NCI-H526 treated with DMSO at 0.1 percent for 48 hours (cell line): ENCODE measurements at places on chromosomes 2 and 18.

DNA sequence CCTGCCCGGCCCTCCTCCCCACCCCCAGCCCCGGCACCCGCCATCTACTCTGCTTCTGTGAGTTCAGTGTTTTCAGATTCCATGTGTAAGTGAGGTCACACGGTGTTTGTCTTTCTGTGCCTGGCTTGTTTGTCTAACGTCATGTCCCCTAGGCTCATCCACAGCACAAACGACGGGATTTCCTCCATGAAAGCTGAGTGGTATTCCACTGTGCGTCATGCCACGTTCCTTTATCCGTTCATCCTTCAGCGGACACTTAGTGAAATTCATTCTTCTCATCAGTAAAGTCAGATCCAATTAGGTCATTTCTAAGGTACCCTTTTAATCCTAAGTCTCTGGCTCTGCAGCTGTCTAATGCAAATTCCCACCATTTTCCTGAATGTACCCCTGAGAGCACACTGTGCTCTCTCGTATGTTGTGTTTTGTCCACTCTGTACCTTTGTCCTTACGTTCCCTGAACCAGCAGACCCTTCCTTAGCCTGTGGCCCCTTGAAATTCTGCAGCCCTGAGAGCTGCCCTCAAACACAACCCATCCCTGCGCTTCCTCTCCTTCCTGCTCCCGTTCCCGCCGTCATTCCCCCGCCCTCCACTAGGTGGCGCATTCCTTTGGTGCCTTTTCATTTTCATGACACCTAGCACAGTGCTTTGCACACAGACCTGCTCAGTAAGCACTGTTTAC, 44.1 kb downstream of the TRAPPC12 start:
- DNase-seq = no peak

- no peak for DNase-seq
Observed at GRCh38 chr2:170739507-170740046, 24.4 kb downstream of the SP5 start.

GRCh38 chr2:64419596-64420165, 34.3 kb upstream of the LGALSL start:
- no peak for DNase-seq

DNA sequence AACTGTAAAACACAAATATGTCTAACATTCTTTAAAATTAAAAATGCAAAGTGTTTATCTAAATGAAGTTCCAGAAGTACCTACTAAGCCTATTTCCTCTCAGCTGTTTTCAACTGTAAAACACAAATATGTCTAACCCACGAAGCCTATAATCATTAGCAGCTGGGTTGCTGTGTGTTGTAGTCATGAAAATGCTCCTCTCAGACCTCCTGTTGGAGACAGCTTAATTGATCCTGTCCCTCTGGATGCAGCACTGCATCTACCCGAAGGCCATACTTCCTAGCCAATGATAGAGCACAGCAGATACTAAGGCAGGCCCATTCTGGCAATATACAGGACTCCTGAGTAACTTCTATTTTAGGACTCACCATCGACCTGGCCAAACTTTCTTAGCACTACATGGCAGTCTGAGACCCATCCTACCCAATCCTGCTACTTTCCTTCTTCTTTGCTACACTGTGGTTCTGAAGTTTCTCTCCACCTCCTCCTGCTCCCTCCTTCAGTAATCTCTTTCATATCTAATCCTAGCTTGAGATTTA, 92.5 kb upstream of the RBBP8 start:
- no peak for DNase-seq

- no peak for DNase-seq
Observed at GRCh38 chr2:86302320-86302719, 35.1 kb downstream of the REEP1 start.

DNA sequence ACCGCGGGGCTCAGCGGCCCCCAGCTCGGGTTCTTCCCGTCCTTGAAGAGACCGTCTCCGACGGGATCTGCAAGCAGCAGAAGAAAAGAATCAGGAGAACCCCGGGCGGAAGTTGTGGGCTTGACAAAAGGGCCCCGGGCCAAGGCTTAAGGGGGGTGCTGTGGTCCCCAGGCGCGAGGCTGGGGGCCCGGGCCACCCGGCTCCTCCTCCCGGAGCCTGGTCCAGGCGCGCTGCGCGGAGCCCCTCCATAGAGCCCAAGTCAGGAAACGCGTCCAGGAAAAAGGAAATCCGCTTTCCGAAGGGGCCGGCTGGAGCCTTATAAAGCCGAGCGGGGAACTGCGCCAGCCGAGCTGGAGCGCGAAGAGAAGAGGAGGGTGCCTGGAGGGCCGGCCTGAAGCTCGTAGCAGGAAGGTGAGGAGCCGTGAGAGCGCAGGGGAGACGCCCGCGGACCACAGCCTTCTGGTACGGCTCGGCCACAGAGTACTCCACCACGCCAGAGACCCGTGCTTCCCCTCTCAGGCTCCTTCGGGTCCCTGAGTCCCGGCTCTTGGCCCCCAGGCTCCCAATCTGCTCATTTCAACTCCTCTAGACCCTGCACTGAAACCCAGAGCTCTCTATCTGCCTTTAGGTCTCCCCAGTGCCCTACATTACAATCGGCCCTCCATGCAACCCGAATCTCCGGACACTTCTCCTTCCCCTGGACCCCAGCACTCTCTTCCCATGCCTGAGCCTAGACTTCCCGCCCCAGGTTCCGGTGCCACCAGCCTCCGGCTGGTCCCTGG, 554 bp downstream of the FEV start:
- DNase-seq = peak; percentile 39

- DNase-seq = no peak
Observed at GRCh38 chr2:134431838-134432434, 178.1 kb downstream of the MGAT5 start.

- peak; percentile 54 for DNase-seq
Observed at GRCh38 chr2:136126021-136126420, 8.1 kb upstream of the CXCR4 start.

GRCh38 chr2:228902176-228902575, 368.9 kb downstream of the PID1 start:
- DNase-seq = no peak

- no peak for DNase-seq
Observed at GRCh38 chr18:13375302-13376255, 157.0 kb downstream of the LDLRAD4 start.

DNA sequence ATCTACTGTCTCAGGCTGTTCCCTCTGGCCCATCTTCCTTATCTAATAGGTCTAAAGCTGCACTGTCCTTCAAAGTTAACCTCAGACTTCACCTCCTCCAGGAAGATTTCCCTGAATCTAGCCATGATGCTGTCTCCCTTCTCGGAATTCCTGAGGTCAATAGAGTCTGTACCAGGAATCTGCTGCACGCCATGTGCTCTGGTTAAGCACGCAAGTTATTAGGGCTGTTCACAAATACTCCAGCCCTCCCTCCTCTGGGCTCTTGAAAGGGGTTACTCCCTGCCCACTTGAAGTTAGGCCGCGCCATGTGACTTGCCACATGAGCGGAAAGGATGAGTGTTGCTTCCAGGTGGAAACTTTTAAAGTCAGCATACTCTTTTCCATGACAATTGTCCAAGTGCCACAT, 43.6 kb downstream of the MCFD2 start:
- no peak for DNase-seq

DNA sequence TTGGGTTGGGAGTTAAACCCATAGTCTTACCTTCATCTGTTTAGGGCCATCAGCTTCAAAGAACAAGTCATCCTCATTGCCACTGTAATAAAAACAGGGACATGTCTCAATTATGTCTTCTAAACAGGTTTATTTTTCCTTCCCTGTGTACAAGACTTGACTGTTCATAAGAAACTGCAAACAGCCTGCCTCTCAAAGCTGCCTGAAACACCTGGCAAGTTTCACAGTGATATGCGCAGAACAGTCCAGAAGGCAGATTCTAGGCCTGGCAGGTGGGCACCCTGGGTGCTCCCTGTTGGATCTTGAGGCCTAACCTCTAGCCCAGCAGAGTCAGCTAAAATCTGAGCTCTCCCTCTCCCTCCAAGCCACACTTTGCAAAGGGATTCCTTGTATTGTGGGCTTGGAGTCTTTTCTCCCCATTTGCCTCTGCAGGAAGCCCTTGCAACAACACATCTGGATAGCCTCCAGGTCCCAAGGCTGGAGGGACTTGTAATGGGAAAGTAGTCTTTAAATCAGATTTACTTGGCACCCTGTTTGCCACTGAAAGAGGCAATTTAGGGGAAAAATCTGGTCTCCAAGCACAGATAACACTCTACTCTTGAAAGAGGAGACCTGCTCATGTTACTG, 930 bp downstream of the IL1B start:
- no peak for DNase-seq

DNA sequence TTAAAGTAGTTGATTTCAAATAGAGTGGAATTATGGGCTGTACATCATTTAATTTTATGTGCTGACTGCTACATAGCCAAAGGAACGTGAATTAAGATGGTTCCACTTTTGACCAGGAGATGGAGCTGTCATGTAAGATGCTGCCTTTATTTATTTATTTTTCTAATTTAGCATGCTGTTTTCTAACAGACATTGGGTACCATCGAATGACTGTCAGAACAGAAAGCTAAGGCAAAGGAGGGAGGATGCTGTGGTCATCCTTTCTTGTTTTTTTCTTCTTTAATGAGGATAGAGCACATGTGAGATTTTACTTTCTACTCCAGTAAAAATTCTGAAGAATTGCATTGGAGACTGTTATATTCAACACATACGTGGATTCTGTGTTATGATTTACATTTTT, at the start of gene SCN2A:
TSS of gene SCN2A (plus strand) at position 185 of the 400 bp plus-strand sequence. CDS start 56,410 bp downstream, outside the sequence.
- DNase-seq = peak; percentile 34

GRCh38 chr2:133458280-133458679, 110.0 kb downstream of the NCKAP5 start:
- no peak for DNase-seq

GRCh38 chr2:28704621-28705020, 47.0 kb upstream of the PPP1CB start:
- DNase-seq = no peak

GRCh38 chr2:37898448-37898847, 26.6 kb upstream of the RMDN2 start:
- no peak for DNase-seq

DNA sequence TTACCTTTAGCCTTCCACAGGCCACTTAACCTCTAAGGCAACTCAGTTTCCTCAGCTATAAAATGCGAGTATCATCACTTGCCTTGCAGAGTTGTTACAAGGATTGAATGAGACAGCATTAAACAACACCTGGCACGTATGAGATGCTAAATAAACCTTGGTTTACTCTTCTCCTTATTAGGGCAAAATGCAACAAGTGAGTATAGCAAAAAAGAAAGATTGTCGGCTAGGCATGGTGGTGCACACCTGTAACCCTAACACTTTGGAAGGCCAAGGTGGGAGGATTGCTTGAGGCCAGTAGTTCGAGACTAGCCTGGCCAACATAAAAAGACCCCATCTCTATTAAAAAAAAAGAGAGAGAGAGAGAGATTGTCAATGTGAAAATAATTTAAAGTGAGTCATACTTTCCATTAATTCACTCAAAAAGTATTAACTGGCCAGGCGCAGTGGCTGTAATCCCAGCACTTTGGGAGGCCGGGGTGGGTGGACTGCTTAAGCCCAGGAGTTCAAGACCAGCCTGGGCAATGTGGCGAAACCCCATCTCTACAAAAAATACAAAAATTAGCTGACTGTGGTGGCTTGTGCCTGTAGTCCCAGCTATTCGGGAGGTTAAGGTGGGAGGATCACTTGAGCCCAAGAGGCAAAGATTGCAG, 8.0 kb downstream of the ATAD2B start:
- no peak for DNase-seq

GRCh38 chr2:207231967-207232366, 66.2 kb upstream of the KLF7 start:
- DNase-seq = no peak

- DNase-seq = no peak
Observed at GRCh38 chr2:53949457-53949856, 21.3 kb downstream of the PSME4 start.

DNA sequence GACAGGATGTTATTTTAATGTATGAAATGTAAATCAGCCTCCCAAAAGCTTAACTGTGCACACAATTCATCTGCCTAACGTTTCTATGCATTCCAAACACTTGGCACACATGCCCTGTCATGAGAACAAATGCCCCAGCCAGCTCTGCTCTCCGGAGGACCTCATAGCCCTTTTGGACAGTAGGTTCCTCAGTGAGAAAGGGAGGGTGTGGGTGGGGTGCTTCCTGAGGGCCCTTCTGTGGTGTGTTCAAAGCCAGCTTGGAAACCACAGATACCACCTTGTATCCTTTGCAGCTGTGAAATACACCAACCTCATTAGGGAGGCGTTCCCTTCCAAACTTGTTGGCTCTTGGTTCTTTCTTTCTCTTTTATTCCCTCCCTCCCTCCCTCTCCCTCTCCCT, 102.2 kb upstream of the ASB18 start:
- peak; percentile 40 for DNase-seq

DNA sequence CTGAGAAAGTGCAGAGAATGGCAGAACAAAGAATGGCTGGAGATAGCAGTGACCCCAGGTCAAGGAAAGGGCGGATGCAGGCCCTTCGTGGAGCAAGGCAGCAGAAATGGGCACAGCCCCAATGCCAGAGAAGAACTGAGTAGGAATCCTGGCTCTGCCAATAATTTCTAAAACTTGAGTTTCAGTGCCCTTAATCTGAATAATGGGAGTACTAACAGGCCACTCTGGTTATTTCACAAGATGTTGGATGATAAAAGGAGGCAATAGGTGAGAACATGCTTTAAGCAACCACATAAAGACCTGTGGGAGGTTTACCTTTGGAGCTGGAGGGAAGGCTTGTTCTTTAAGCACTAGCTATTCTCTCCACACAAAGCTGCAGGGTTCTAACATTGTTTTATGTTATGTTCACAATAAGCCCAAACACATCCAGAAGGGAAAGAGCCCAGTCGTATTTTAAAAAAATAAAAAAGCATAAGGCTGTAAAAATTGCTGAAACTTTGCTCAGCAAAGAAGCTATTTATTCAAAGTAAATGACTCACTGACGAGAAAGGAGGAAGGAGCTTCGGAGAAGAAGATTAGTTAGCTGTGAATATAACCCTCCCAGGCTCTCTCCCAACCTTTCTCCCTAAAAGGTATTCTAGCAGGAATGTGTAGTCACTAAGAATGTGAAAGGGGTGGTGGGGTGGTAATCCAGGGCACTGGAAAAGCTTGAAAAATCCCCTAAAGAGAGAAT, 470.2 kb downstream of the TXNL1 start:
- DNase-seq = no peak

- DNase-seq = no peak
Observed at GRCh38 chr18:1270081-1270480, 365.4 kb downstream of the ADCYAP1 start.

GRCh38 chr18:22275706-22276333, 106.4 kb downstream of the GATA6 start:
- no peak for DNase-seq
